ENCODE measurements at places on chromosomes 11 and 22.
A peak's percentile ranks its signal among the peaks of the same experiment; 100 is the strongest.

DNA sequence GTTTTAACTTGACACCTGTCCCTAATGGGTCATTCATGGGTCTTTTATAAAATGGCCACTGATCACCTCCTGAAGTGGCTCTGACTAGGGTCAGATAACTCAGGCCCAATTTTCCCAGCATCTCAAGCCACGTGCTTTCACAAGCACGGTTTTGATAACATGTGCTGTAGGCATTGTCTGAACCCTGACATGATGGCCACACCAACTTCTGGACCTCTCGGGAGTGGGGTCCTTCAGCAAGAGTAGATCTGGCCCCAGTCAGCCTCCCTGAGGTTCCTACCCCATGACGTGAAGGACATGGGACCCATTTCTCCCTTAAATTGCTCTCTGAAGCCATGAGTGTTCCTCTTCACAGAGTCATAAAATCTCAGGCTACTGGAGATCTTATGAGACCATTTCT lies 60.4 kb upstream of the CCND1 start:
- no peak for DNase-seq

DNA sequence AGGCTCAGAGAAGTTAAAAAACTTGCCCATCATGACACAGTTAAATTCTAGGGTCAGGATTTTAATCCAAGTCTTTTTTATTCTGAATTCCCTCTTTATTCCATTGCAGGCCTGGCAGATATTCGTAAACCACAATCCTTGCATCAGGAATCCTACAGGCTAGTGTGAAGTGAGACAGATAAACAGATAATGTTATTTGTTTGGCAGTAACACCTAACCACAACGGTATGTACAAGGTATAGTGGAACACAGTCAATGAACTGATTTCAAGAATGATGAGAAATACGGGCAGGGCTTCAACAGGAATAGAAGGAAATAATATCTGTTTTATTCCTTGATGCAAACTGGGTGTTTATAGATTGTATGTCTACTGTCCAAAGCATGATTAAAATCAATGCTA lies 32.0 kb upstream of the NARS2 start:
- no peak for DNase-seq

DNA sequence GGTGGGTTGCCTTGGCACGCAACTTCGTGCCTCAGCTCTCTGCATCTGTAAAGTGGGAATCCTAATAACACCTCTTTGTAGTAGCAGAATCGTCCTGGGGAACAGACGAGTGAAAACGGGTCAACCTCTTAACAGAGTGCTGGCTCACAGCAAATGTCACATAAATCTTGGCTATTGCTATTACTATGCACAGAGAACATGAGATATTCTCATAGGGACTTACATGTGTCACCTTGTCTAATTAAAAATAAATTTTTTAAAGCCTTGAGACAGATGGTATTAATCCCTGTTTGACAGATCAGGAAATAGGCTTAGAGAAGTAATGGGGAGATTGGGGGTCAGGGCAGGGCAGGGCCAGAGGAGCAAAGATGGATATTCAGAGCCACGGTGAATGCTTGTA lies 44.3 kb upstream of the IGSF9B start:
- no peak for DNase-seq

DNA sequence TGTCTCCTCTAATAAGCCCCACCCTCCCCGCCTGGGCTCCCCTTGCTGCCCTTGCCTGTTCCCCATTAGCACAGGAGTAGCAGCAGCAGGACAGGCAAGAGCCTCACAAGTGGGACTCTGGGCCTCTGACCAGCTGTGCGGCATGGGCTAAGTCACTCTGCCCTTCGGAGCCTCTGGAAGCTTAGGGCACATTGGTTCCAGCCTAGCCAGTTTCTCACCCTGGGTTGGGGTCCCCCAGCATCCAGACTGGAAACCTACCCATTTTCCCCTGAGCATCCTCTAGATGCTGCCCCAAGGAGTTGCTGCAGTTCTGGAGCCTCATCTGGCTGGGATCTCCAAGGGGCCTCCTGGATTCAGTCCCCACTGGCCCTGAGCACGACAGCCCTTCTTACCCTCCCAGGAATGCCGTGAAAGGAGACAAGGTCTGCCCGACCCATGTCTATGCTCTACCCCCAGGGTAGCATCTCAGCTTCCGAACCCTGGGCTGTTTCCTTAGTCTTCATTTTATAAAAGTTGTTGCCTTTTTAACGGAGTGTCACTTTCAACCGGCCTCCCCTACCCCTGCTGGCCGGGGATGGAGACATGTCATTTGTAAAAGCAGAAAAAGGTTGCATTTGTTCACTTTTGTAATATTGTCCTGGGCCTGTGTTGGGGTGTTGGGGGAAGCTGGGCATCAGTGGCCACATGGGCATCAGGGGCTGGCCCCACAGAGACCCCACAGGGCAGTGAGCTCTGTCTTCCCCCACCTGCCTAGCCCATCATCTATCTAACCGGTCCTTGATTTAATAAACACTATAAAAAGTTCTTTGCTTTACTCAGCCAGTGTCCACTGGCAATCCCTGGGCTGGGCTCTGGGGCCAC lies 14.4 kb downstream of the TSKU start:
- DNase-seq = no peak

DNA sequence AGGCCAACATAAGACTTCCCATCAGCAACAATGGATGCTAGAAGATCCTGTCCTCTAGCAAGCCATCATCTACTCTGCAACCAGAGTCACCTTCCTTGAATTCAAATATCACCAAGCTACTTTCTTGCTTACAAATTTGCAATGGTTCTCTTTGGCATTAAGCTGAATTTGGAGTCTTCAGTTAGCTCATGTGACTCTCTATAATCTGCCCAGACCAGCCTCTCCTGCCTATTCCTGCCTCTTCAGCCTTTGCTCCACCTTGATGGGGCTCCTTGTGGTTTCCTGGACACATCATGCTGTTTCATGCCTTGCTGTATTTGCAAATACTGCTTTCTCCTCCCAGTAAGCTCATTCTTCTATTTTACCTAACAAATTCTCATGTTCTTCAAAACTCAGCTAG lies 82.3 kb downstream of the RASSF10 start:
- no peak for DNase-seq

DNA sequence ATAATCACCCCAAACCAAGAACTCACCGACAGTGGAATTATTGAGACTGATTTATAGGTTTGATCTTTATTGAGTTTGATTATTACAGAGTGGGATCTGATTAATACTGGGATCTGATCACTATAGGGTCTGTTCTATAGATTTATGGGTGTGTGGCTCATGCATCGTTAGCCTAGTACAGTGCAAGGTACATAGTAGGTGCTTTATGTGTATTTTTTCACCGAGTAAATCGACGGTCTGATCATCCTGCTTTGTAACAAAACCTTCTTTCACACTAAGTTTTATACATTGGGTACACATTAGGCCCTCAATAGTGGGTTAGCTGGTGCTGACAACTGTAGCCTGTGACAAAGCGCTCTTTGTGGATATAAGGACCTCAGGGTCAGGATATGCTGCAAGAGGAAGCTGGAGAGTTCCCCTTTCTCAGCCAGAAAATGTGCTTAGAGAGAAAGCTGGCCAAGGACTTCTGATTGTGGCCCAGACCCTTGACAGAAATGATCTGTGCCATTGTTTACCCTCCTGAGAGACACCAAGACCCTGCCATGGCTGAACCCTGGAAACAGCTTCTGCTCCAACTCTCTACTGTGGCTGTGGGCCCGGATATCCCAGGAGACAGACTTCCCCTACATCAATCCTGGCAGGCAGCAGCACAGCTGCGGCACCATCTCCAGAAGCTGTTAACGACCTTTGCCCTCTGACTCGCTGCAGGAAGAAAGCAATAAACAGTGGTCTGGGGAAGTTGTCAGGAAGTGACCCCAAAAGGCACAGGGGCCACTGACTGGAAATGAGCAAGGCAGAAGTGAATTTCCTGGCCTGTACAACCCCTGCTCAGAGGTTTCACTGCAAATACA lies 16.1 kb upstream of the TPP1 start:
- DNase-seq = no peak

- no peak for DNase-seq
These were observed 5.3 kb upstream of the SLC39A13 start for GRCh38 chr11:47403135-47403534.

DNA sequence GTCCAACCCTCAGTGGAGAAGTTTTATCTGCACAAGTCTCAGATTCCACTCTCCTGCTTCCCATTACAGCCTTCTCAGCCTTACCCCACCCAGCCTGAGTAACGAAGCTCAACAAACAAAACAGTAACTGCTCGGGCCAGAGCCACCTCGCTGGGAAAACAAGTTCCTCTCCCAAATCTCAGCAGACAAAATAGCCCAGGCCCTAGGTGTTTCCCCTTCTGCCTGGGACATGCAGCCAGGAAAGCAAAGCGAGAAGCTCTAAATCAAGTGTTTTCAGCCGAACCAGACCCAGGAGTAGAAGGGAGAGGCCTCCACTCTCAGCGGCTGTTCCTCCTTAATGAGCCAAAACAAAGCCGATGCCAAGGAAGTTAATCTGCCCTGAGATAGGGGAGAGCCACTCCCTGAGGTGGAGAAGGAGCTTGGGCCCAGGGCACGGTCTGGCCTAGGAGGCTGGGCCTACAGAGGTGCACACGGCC lies 44.0 kb downstream of the LIF start:
- no peak for DNase-seq

GRCh38 chr22:44876921-44877320 lies 124.5 kb downstream of the ARHGAP8 start:
- no peak for DNase-seq

GRCh38 chr22:38411016-38411415 lies 44.0 kb downstream of the KCNJ4 start:
- DNase-seq = no peak

DNA sequence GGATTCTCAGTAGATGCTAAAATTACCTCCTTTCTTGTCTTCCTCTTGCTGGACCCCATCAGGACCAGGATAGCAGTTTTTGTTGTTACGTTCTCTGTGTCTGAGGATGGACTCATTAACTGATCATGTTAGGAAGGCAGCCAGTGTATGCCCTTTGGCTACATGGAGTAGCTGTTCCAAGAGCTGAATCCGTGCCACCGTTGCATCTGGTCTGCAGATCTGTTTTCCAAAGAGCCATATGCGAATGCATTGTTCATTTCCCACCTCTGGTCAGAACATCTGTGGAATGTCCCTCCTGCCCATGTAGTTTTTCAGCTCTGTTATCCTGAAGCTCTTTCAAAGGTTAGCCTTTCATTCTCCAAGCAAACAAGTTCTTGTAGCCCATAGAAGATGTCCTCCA lies 188.4 kb downstream of the SPON1 start:
- no peak for DNase-seq

DNA sequence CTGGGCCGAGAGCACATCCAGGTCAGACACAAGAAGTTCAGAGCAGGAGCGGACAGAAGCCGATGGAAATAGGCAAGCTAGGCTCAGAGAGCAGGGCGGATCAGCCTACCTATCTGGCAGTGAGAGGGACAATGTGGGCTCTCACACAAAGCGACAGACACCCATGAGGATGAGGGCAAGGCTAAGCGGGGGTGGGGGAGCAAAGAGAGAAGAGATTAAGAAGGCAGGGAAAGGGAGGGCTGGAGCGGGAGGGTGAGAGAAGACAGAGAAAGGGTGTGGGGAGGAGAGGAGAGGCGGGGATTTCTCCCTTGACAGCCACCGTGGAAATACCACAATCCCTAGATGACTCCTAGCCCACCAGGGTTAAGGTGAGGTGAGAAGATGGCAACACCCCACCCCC lies 57.9 kb downstream of the BUD13 start:
- DNase-seq = no peak

DNA sequence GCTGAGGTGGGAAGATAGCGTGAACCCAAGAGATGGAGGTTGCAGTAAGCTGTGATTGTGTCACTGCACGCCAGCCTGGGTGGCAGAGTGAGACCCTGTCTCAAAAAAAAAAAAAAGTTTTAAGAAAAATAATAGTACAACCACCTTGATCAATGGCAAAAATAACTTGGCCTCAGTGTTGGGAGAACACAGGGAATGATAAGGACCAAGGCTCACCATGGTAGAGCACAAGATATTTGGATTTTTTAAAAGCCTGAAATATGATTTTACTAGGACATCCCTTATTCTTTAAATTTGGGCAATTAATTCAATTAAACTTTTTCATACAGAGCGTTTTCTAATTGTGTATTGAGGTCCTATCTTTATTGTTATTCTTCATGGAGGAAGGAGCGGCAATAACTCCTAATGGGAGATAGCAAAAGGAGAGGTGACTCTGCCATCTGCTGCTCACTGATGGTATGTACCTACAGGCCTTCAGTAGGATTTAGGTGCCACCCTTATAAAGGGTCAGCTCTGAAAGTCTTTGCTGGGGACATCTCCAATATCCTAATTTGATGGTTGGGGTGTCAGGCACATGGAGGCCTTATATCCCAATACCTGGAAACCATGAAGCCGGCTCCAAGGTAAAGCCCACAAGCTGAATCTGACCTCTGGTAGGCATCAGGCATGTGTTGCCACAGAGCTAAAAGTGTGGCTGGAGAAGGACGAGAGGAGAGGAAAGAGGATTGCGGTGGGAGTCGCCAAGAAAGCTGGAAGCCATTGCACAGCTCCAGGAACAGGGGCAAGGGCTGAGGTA lies 21.9 kb upstream of the POLD3 start:
- peak; percentile 12 for DNase-seq

DNA sequence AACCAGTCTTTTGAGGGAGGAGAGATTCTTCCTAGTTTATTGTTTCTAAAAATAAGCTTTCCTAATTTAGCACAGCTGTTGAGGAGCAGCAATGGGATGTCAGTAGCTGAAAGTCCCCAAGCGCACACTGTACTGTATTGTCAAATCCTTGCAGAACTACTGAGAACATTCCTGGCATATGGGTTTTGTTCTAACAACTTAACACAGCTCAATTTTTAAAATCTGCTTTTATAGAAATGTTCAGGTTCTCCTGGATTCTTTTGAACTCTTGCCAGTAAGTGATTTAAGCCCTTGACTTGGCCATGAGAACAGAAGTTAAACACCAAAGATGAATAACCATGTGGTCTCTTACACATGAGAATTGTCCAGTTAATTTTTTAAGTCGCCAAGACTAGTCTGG lies 218.6 kb downstream of the FAT3 start:
- no peak for DNase-seq

GRCh38 chr11:119970555-119971304 lies 167.2 kb downstream of the TRIM29 start:
- DNase-seq = no peak

DNA sequence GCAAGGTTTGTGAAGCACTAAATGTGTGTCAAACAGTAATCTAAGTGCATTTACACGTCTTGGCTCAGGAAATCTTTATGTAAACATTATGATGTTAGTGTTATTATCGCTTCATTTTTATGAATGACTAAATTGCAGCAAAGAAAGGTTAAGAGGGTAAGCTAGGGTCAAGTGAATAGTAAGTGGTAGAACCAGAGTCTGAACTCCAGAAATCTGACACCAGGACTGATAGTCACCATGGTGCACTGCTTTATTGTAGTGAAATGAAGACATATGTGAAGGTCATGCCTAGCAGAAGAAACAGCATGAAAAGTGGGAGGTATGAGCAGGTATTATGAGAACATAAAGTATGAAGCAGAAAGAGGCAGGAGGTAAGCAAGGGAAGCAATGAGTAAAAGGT lies 368.7 kb upstream of the TENM4 start:
- no peak for DNase-seq

GRCh38 chr11:111089759-111090158 lies 155.8 kb upstream of the POU2AF2 start:
- DNase-seq = no peak

DNA sequence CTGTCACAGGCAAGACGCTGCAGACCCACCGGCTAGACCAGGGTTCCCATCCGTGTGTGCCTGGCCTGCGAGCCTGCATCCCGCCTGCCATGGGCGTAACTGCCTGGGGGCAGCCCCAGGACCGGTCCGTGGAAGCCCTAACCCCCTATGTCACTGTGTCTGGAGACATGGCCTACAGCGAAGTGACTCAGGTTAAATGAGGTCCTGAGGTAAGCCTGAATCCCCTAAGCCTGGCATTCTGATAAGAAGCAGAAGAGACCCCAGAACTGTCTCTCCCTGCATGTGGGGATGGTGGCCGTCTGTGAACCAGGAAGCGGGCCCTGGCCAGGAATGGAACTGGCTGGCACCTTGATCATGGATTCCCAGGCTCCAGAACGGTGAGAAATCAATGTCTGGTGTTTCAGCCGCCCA lies 570.1 kb downstream of the BRD1 start:
- no peak for DNase-seq

Measured in stimulated activated CD4-positive, alpha-beta T cell treated with anti-CD3 and anti-CD28 coated beads, TNF-alpha, amount 100 ng/mL, for 24 hours (primary cell).